ENCODE measurements at places on chromosomes 3 and 15.

DNA sequence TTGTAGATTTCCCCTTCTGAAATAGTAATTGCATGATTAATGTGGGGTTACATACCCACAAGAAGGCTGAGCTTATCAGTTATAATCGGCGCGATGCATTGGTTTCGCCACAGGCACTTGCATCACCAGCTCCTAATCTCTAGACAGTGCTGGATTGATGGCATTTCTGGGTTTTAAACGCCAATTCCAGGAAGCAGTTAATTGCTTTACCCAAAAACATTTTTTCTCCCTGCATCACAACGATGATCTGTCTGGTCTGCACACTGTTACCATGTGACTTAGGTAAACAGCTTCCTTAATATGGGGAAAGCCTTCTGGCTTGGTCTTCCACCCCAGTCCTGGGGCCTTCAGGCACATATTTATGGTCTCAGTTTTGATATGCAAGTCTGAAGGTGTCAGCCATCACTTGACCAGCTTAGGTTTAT is 70.0 kb upstream of the HEG1 start:
- peak; percentile 28 for DNase-seq

GRCh38 chr3:130894130-130894985 is 474 bp downstream of the ATP2C1 start:
- peak; percentile 14 for DNase-seq

GRCh38 chr15:26662283-26662682 is 110.6 kb downstream of the GABRB3 start:
- DNase-seq: no peak

- no peak for DNase-seq
Measured at GRCh38 chr15:35439291-35439690, 106.7 kb downstream of the DPH6 start.

DNA sequence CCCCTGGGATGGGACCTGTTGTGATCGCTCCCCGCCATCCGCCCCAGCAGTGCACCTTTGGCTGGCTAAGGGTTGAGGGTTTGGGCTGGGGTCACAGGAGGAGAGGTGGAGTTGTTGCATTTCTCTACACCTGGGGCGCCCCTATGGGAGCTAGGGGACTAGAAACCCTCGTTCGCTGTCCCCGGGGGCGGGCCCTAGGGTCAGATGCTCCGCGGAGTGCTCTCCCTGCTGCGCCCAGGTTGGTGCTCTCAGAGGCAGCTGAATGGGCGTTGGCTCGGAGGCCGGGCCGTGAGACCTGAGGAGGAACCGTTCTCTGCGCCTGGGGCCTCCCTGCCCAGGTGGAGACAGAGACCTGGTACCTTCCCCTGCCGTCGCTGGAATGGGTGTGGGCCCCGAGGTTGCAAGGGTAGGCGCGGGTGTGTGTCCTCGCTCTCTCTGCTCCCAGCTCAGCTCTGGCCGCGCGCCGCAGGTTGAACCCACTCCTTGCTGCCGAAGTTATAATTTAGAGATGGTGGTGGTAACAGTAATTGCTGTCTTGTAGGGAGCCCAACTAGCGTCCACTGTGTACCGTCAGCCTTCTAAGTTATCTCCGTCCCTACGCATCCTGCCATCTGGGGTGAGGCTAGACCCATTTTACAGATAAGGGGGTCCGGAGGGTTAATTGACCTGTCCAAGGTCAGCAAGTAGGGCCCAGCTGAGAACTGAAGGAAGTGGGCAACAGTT is 965 bp downstream of the FLNB start:
- peak; percentile 21 for DNase-seq

GRCh38 chr3:42106646-42107045 is 15.5 kb downstream of the TRAK1 start:
- no peak for DNase-seq

- no peak for DNase-seq
Measured at GRCh38 chr15:50340416-50340815, 14.6 kb downstream of the GABPB1 start.

- DNase-seq: no peak
Measured at GRCh38 chr3:95297581-95297980, 1234.7 kb downstream of the NSUN3 start.

- DNase-seq: no peak
Measured at GRCh38 chr3:149277331-149277813, 55.7 kb upstream of the CP start.

GRCh38 chr3:4623421-4623999 is 130.4 kb downstream of the ITPR1 start:
- DNase-seq: no peak

DNA sequence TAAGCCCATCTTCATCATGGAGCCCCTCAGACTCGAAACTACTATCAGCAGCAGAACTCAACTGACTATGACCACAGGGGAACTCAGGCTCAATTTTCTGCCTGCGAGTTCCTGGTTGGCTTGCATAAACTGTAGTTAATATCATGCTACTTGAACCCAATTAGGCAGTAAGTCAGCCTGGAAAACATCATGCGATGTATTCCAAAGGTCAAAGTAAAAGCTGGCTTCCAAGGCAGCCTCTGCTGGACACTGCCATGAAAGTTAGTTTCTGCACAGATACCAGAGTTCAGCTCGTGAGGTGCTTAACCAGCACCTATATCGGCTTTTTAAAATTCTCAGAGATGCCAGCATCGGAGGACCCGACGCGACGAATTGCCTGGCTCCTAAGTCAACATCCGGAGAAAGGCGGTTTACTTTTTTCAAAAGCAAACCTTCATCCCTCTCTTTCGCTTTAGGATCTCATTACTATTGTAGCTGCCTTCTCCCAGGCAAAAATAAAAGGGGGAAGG is 3.8 kb downstream of the ANP32A start:
- no peak for DNase-seq

- DNase-seq: no peak
Measured at GRCh38 chr15:59609730-59610712, 1.6 kb upstream of the GCNT3 start.

GRCh38 chr3:117618462-117618861 is 908.9 kb downstream of the TUSC7 start:
- no peak for DNase-seq

DNA sequence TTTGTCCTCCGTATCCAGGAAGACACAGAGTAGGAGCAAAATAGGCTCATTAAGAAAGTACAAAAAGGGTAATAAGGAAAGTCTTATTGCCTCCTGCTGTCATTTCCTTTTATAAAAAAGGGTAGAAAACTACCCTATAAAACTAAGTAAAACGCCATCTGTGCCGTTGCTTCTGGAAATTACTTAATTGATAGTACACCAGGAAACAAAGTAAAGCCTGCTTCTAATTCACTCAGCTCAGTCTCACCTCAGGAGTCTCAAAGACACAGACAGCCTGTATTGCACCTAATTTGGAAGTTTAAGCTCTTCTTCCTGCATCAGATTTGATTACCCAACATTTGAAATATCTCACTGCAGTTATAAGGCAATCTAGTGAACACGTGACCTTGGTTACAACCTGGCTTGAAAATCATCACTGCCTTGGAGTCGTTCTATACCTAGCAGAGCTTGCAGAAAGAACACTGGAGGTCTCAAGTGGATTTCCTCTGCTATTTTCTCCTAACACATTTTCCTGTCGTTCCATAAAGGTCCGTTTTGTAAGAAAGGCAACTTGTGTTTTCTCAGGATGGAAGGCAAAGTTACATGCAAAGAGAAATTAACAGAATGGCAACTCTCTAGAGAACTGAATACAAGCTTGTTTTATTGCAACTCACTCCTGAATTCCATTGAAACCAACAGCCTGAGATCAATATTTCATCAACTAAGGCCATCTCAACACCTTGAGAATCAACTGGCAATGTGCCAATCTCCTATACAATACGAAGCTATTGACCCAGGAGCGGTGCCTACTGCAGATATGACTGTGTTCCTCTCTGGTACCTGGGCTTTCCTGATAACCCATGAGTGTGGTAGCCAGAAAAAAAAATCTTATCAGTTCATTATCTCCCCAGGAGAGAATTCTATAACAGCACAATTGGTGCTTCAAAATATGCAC is 203.3 kb upstream of the LMCD1 start:
- DNase-seq: no peak

- DNase-seq: no peak
Measured at GRCh38 chr3:81920816-81921215, 159.4 kb upstream of the GBE1 start.

DNA sequence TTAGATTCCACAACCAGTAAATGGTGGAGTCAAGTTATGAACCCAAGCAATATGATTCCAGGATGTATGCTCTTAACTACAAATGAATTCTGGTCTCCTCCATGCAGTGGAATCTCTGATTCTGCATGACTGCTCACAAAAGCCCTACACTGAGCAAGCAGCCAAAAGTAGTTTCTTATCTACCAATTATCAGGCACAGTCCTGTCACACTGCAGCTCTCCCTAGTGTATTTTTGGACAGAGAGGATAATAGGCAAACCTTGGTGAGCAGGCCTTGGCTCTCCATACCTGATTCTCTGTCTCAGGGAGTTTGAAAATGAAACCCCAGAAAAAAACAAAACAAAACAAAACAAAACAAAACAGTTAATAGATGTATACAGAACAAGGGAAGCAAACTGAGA is 3.5 kb upstream of the SSR3 start:
- no peak for DNase-seq

DNA sequence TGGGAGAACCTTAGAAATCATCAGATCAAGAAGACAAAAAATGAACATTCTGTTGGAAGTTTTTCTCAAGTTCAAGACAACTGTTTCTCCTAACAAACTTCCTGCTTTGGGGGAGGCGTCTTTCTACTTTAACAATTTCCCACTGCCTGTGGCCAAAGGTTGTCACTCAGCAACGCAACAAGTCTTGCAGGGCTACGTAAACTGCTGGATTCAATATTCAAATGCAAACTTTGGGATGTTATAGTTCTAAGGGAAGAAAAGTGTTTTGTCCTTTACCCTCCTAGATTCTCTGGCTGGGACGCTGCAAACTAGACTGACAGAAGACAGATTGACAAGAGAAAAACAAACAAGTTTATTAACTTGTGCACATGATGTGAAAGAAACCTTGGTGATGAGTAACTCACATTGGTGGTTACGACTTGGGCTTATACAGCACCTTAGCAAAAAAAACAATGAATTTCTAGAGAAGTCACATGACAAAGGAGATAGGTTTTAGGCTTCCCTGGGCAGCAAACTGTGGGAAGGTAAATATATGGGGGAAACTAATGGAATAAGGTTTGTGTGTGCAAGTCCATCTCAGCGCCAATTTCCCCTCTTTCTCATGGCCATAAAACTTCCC is 34.0 kb upstream of the ARPIN start:
- DNase-seq: no peak

GRCh38 chr15:31598620-31599019 is 272.0 kb downstream of the KLF13 start:
- no peak for DNase-seq

DNA sequence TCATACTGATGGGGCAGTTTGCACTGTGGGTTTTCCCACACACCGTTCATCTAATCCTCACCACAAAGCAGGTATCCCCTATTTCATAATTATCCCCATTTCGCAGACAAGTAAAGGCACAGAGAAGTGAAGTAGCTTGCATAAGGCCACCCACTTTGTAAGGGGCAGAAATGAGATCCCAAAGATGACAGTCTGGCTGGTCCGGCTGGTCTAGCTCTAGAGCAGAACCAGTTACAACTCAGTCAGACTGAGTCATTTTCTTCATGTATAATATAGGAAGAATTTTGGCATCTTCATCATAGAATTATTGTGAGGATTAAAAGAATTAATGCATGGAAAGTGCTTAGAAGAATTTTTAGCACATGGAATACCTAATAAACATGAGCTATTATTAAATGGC is 10.6 kb downstream of the RBP1 start:
- no peak for DNase-seq

GRCh38 chr3:195135917-195136316 is 135.0 kb downstream of the XXYLT1 start:
- DNase-seq: no peak

GRCh38 chr15:84914909-84915605 is 30.6 kb downstream of the SLC28A1 start:
- peak; percentile 50 for DNase-seq

DNA sequence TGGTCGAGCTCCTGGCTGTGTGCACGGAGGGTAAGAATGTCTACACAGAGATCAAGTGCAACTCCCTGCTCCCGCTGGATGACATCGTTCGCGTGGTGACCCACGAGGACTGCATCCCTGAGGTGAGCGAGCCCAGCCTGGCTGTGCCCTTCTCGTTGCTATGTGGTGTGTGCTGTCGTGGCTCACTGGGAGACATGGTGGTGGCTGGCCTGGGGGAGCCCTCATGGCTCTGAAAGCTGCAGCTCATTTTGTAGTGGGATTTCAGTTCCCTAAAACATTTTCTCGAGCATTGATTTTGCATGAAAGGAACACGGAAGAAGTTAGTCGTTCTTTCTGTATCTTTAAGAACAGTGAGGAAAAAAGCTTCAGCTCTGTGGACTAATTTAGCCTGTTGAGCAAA is 200.5 kb downstream of the ITPR1 start:
- no peak for DNase-seq

GRCh38 chr3:125079675-125080045 is 23.9 kb upstream of the HEG1 start:
- no peak for DNase-seq

DNA sequence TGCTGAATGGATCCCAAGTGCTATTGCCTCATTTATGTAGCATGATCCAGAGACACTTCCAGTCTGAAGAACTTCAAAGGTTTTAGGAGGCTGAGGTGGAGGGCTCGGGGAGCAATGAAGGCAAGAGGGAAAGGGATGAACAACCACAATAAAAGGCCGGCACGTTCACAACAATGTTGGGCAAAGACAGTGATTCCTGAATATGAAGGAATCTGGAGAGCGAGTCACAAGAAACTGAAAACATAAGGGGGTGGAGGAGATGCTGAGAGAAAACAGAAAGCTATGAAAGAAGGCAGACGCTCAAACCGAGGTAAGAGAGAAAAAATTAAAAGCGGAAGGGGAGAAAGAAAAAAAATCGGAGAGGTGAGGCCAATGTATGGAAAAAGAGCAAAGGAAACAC is 120.1 kb downstream of the GREM1 start:
- DNase-seq: no peak

- DNase-seq: peak; percentile 85
Measured at GRCh38 chr3:10551821-10552630, 46.6 kb upstream of the ATP2B2 start.

- no peak for DNase-seq
Measured at GRCh38 chr15:93060336-93061248, 28.4 kb downstream of the RGMA start.

DNA sequence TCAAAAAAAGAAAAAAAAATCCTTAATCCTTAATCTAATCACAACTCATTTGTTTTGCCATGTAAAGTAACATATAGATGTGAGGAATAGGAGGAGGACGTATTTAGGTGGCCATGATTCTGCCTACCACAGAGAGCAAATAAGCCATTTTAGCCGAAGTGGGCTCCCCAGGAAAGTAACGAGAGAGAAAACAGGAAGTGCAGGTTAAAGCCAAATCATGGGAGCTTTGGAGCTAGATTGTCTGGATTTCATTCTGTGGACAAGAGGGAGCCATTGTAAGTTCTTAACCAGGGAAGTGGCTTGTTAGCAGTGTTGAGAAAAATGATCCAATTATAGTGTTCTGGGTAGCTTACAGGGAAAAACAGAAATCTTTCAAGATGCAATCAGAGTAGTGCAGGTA is 9.4 kb downstream of the TMOD2 start:
- DNase-seq: no peak

GRCh38 chr3:156214676-156215075 is 94.3 kb downstream of the KCNAB1 start:
- no peak for DNase-seq

GRCh38 chr3:147521646-147522045 is 112.5 kb downstream of the ZIC1 start:
- no peak for DNase-seq

- DNase-seq: no peak
Measured at GRCh38 chr3:14375192-14375591, 27.2 kb upstream of the SLC6A6 start.

GRCh38 chr3:14403619-14404155 is 1.3 kb downstream of the SLC6A6 start:
- DNase-seq: no peak

All from stimulated activated CD8-positive, alpha-beta memory T cell treated with anti-CD3 and anti-CD28 coated beads, Interleukin-2, amount 100 ng/mL, for 48 hours (primary cell).